GM23248 (cell line): ENCODE measurements at places on chromosomes 4 and X. TPM values are rescaled to one million over a fixed set of nuclear protein-coding genes. Genes with fewer than 3 reads are reported as not detected.

Gene FHDC1
- 0.22 and 0.25 TPM in 2 replicates for total RNA-seq

GRCh38 chrX:129983575-129984110 lies 1.2 kb downstream of the BCORL1 start:
- peak; percentile 33 for DNase-seq
- H3K4me3 ChIP-seq = no peak overlapping the region
- H3K4me1 ChIP-seq = no peaks in the 10 kb centered on the region
- no peaks in the 10 kb centered on the region for H3K27me3 ChIP-seq

Gene SORBS2
- total RNA-seq = 0.32 and 5.8 TPM in 2 replicates

Gene TMPRSS11D
- total RNA-seq = not detected in 2 replicates

- H3K27me3 ChIP-seq = no peaks in the 10 kb centered on the region
- no peaks in the 10 kb centered on the region for H3K36me3 ChIP-seq
- H3K4me1 ChIP-seq = peaks cover 7% of the 10 kb centered on the region; the same call in 1 of the 2 replicates
These were observed 24.4 kb upstream of the SMARCA5 start for GRCh38 chr4:143489106-143489505.

Gene SOD3
- total RNA-seq = 3.8 and 8.2 TPM in 2 replicates

DNA sequence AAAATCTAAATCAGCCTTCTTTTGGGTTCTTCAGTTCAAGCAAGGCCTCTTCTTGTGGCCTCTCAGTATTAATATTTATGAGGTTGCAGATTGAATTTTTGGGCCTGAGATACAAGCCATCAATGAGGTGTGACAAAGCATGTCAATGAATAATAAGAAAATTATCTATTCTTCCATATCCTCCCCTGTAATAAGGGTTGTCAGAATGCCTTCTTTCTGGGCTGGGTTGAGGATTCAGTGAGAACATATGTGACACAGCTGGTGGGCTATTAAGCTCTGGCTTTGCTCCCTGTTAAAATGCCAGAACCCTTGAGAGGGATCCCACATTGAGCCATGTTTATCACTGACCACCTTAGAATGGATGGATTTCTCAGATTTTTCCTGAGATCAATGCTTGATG lies 187.2 kb downstream of the AR start:
- no peaks in the 10 kb centered on the region for H3K27me3 ChIP-seq
- DNase-seq = no peak
- H3K36me3 ChIP-seq = no peaks in the 10 kb centered on the region
- no peak overlapping the region for H3K27ac ChIP-seq
- no peak overlapping the region for H3K4me3 ChIP-seq

GRCh38 chr4:24601121-24601520 lies 16.8 kb upstream of the DHX15 start:
- no peak for DNase-seq
- H3K4me1 ChIP-seq = no peaks in the 10 kb centered on the region
- H3K27ac ChIP-seq = no peak overlapping the region
- no peak overlapping the region for H3K4me3 ChIP-seq
- 0 out of 2 replicates have a peak, but pooled peaks cover 4% of the 10 kb centered on the region for H3K27me3 ChIP-seq

Gene EDNRA
- 0.63 and 0.86 TPM in 2 replicates for total RNA-seq

GRCh38 chr4:147400721-147401120 lies 80.2 kb upstream of the EDNRA start:
- no peaks in the 10 kb centered on the region for H3K4me1 ChIP-seq
- DNase-seq = no peak
- H3K36me3 ChIP-seq = no peaks in the 10 kb centered on the region

DNA sequence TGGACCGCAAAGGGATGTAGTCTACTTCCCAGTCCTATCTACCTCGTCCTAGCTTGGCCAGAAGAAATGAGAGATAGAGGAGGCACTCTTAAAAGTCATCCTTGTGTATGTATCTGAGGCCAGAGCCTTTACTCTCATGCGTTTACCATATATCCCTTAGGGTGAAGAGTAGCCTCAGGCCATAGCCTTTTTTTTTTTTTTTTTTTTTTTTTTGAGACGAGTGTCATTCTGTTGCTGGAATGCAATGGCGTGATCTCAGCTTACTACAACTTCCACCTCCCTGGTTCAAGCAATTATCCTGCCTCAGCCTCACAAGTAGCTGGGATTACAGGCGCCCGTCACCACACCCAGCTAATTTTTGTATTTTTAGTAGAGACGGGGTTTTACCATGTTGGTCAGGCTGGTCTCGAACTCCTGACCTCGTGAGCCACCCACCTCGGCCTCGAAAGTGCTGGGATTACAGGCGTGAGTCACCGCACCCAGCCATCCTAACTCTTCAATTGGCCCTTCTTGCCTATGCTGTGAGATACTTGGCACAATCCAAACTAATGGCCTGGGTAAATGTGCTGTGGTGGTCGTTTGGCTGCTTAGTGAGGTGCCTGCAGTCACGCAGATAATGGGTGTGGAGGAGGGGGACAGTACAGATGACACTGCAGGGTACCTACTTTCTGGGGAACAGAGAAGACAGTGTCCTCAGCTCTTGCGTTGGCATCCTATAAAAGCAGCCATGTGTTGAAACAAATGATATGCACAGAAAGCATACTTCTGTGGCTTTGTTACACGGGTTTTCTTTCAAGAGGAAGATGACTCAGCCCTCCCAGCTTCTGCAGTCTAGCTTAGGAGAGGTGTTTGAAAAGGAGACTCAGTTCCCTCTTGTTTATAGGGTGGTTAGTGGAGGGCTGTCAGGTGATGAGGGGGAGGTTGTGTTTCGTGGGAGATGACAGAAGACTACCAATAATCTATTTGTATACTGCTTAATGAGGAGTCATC lies 10.4 kb upstream of the DGAT2L6 start:
- no peaks in the 10 kb centered on the region for H3K27me3 ChIP-seq
- DNase-seq = peak; percentile 75
- no peak overlapping the region for H3K4me3 ChIP-seq
- peaks cover 24% of the 10 kb centered on the region for H3K4me1 ChIP-seq

GRCh38 chr4:27714073-27714472 lies 853.4 kb downstream of the STIM2 start:
- no peak overlapping the region for H3K4me3 ChIP-seq
- H3K36me3 ChIP-seq = no peaks in the 10 kb centered on the region
- H3K27ac ChIP-seq = no peak overlapping the region
- no peaks in the 10 kb centered on the region for H3K27me3 ChIP-seq

DNA sequence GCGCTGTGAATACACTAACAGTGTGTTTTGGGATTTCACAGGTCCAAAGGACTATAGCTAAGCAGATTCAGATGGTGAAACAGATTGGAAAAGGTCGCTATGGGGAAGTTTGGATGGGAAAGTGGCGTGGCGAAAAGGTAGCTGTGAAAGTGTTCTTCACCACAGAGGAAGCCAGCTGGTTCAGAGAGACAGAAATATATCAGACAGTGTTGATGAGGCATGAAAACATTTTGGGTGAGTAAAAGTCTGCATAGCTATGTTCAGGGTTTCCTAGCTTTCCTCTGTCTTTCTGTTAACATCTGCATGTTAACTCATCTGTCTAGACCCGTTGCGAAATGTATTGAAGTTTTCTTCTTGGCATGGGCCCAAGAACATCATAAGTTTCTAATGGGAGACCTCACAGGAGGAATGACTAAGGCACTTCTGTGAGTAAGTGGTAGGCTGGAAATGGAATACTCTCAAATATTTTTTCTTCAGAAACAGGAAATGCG lies 372.1 kb downstream of the BMPR1B start:
- no peaks in the 10 kb centered on the region for H3K27me3 ChIP-seq
- no peaks in the 10 kb centered on the region for H3K36me3 ChIP-seq
- peak overlapping the region; percentile 54 for H3K4me3 ChIP-seq
- peak; percentile 99 for DNase-seq
- H3K4me1 ChIP-seq = peaks cover 16% of the 10 kb centered on the region

Gene SCRG1
- under 0.01 TPM in 1 of 2 replicates, not detected in the other for total RNA-seq

DNA sequence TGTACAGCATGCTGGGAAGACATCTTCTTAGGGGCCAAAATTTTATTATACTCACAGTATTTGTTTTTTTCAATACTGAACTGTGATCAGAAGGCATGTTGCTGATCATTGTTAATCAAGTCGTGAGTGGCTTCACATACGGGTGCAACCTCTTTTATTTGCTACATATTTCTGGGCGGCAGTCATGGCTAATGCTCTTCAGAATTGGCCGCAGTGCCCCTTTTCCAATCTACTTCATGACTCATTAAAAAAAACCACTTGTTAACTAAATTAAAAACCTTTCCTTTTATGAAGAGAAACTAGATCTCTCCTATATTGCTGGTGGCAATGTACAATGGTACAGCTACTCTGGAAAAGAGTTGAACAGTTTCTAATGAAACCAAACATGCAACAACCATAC lies 101.5 kb upstream of the C1GALT1C1 start:
- no peak overlapping the region for H3K4me3 ChIP-seq
- peak; percentile 71 for DNase-seq
- peak overlapping the region; percentile 77 for H3K27ac ChIP-seq
- H3K36me3 ChIP-seq = no peaks in the 10 kb centered on the region
- peaks cover 38% of the 10 kb centered on the region for H3K4me1 ChIP-seq
- no peaks in the 10 kb centered on the region for H3K27me3 ChIP-seq

Gene AKAP4
- not detected in 2 replicates for total RNA-seq

- no peaks in the 10 kb centered on the region for H3K27me3 ChIP-seq
- no peak overlapping the region for H3K4me3 ChIP-seq
- peak; percentile 4 for DNase-seq
- no peak overlapping the region for H3K27ac ChIP-seq
These were observed 17.3 kb upstream of the SEL1L3 start for GRCh38 chr4:25879991-25880651.

- H3K4me1 ChIP-seq = peaks cover 12% of the 10 kb centered on the region
- H3K27me3 ChIP-seq = no peaks in the 10 kb centered on the region
- H3K27ac ChIP-seq = no peak overlapping the region
- no peak overlapping the region for H3K4me3 ChIP-seq
- DNase-seq = no peak
- H3K36me3 ChIP-seq = no peaks in the 10 kb centered on the region
These were observed 1.9 kb upstream of the DRP2 start for GRCh38 chrX:101217689-101218088.

- H3K4me1 ChIP-seq = peaks cover 10% of the 10 kb centered on the region
- H3K27me3 ChIP-seq = no peaks in the 10 kb centered on the region
- H3K27ac ChIP-seq = peak overlapping the region; percentile 97
- H3K4me3 ChIP-seq = peak overlapping the region; percentile 95
- peaks cover 20% of the 10 kb centered on the region for H3K36me3 ChIP-seq
These were observed 765 bp downstream of the ENOPH1 start for GRCh38 chr4:82430964-82431745.

DNA sequence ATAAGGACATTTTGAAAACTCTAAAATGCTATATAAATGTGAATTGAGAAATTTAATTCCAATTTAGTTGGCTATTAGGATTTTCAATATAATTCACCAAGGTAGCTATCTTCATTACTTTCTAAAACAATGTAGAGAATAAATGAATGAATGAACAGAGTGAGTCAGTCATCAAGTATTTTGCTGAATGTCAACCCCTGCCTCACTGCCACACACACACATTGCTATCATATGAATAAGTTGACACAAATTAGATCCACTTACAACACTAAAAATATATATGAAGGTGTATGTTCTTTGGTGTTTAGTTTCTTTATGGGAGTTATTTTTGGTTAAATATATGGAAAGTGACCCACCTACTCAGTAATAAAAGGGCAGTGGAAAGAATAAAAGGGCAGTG lies 141.4 kb upstream of the SMIM10 start:
- no peak overlapping the region for H3K27ac ChIP-seq
- H3K4me3 ChIP-seq = no peak overlapping the region
- H3K4me1 ChIP-seq = no peaks in the 10 kb centered on the region
- H3K27me3 ChIP-seq = no peaks in the 10 kb centered on the region
- H3K36me3 ChIP-seq = no peaks in the 10 kb centered on the region
- DNase-seq = peak; percentile 52

DNA sequence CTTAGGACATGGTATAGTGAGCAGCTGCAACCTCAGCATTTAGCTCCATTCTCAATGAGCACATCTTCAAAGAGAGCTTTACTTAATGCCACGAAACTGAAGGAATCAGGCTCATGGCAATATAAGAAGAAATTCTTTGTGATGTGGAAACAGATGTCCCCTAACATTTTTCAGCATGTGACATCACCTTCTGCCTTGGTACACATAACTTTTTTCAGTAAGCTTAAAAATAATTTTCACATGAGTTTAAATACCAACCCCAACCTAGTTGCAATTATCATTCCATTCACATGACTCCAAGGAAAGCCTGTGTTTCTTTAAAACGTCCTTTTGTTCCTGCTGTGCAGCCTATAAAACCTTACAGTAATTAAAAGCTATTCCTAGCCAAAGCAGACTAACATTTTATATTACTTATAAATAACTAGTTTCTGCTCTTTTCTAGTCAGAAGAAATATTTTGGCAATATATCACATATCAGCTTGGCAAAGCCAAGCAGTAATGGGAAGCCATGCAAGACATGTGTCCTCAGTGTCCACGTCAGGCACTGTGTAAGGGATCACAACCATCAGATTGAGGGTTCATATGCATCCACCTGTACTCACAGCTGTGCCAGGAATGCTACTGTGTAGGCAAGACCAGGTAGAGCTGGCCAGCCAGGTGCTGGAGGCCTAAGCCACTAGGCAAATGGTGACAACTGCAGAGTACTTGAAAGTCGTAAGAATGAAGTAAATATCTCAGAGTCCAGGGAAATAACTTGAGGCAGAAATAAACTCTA lies 466.6 kb downstream of the INPP4B start:
- H3K27ac ChIP-seq = peak overlapping the region; percentile 86
- peak overlapping the region; percentile 33; the same call in 1 of the 2 replicates for H3K4me3 ChIP-seq
- no peaks in the 10 kb centered on the region for H3K36me3 ChIP-seq
- no peaks in the 10 kb centered on the region for H3K27me3 ChIP-seq
- DNase-seq = peak; percentile 87
- H3K4me1 ChIP-seq = peaks cover 69% of the 10 kb centered on the region

Gene PLAC8
- not detected in 2 replicates for total RNA-seq

GRCh38 chr4:72817012-72817411 lies 248.0 kb upstream of the ADAMTS3 start:
- DNase-seq = peak; percentile 44
- no peak overlapping the region for H3K27ac ChIP-seq
- H3K4me3 ChIP-seq = no peak overlapping the region
- H3K4me1 ChIP-seq = peaks cover 10% of the 10 kb centered on the region

DNA sequence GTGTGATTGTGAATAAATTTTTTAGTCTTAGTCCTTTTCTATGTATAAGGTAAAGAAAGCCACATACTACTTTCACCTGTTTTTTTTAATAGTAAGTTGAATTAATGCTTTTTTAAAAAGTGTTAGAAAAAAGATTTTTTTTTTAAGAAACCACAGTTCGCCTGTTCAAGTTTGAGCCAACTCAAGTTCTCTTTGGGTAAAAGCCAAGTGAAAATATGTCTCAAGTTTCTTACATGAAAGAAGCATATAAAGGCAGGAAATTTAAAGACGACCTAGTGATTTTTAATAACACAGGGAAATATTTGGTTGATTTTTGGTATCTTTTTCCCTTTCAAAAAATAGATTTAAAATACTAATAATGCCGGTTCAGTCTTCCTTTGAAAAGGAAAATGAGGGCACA lies 369.9 kb upstream of the NR3C2 start:
- no peak overlapping the region for H3K4me3 ChIP-seq
- DNase-seq = no peak
- H3K27me3 ChIP-seq = no peaks in the 10 kb centered on the region

- DNase-seq = no peak
- H3K4me3 ChIP-seq = no peak overlapping the region
- H3K27me3 ChIP-seq = peaks cover 27% of the 10 kb centered on the region
- no peak overlapping the region for H3K27ac ChIP-seq
These were observed 121.1 kb upstream of the PPARGC1A start for GRCh38 chr4:24010994-24011393.

DNA sequence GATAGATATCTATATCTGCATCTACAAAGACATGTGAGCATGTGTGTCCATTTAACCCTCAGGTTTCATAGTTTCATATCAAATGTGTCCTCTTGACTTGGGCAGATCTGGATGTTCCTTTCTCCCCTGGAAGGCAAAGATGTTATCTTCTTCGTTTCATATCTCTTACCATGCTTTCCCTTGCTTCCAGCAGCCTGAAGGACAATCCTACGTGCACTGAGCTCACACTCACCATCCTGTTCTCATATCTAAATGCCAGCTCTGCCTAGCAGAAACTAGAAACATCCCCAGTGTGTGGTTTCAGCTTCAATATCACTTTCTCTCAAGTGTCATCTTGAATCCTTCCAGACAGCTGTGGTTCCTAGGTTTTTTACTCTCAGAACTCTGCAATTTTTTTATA lies 66.2 kb downstream of the ZAR1 start:
- no peaks in the 10 kb centered on the region for H3K4me1 ChIP-seq
- H3K36me3 ChIP-seq = peaks cover 33% of the 10 kb centered on the region
- H3K4me3 ChIP-seq = no peak overlapping the region
